ENCODE measurements at places on chromosomes 11 and 22. TPM values are rescaled to one million over a fixed set of nuclear protein-coding genes. Genes with fewer than 3 reads are reported as not detected.

OR51I1 gene
- total RNA-seq, result not detected

POU2F3 gene
- total RNA-seq, result not detected

C22orf15 gene
- total RNA-seq, result 0.30 TPM

CREB3L1 gene
- total RNA-seq, result not detected

CDC42EP2 gene
- 0.91 TPM for total RNA-seq

DNA sequence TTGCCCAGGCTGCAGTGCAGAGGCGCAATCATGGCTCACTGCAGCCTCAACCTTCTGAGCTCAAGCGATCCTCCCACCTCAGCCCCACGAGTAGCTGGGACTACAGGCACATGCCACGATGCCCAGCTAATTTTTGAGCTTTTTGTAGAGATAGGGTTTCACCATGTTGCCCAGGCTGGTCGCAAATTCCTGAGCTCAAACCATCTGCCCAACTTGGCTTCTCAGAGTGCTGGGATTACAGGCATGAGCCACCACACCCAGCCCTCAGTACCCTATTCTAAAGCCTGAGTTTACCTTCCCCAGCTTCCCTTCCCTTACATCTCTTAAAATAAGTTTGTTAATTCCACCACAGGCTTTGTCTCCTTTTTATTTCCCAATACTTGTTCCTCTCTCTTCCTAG is 59.1 kb downstream of the AMBRA1 start:
- DNase-seq, result no peak

- no peak for DNase-seq
Observed at GRCh38 chr11:131666006-131666405, 295.6 kb downstream of the NTM start.

DNA sequence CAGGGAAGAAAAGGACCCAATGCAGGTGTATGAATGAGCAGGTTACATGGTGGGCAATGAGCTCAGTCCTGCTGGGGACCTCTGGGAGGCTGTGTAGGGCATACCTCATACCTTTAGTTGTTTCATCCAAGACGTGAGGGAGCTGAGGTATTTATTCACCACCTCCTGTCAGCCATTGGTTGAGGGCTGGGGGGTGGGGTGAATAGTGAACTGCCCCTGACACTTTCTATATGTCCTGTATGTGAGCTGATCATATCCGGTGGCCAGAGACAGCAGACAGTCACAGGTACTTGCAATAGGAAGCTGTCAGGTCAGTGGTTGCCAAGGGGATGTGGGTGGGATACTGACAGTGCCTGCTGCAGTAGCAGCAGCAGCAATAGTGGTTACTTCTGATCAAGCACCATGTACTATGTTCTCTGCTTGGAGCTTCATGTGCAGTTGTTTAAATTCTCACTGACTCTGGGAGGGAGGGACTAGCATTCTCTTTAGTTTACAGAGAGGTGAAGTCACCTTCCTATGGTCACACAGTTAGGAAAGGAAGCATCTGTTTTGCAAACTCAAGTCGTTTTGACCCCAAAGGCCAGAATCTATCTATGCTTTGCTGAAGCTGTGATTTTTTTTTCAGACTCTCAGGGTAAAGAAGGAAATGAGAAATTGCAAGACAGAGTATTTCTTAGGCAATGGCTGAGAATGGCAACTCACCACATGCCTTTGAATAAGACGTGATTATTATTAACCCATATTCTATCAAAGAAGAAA is 54.0 kb downstream of the MIAT start:
- DNase-seq, result no peak

DNA sequence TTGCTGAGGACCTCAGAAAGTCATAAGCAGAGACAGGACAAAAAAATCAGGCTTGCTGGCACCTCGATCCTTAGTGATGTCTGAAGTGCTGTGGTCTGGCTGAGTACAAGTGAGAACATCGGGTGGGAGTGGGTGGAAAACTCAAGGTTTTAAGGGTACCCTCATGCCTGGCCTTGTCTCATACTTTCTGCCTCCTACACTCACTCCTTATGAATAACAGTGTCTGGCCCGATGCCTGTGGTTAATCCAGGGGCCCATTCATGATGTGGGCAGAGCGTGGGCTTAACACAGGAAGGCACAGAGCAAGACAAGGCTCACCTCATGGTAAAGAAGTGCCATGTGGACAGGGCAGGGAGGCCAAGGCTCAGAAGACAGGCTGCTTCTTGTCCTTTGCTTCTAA is 11.0 kb upstream of the UCP3 start:
- peak; percentile 83 for DNase-seq

GRCh38 chr11:121543836-121544380 is 91.1 kb upstream of the SORL1-AS1 start:
- no peak for DNase-seq

DNA sequence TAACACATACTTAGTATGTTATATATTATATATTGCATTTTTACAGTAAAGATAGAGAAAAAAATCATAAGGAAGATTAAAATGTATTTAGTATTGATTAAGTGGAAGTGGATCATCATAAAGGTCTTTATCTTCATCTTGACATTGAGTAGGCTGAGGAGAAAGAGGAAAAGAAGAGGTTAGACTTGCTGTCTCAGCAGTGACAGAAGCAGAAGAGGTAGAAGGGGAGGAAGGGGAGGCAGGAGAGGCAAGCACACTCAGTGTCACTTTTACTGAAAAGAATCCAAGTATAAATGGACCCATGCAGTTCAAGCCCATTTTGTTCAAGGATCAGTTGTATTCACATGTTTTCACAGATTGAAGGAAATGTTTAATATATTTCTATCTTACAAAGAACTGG is 69.7 kb downstream of the GAB2 start:
- DNase-seq, result no peak

DNA sequence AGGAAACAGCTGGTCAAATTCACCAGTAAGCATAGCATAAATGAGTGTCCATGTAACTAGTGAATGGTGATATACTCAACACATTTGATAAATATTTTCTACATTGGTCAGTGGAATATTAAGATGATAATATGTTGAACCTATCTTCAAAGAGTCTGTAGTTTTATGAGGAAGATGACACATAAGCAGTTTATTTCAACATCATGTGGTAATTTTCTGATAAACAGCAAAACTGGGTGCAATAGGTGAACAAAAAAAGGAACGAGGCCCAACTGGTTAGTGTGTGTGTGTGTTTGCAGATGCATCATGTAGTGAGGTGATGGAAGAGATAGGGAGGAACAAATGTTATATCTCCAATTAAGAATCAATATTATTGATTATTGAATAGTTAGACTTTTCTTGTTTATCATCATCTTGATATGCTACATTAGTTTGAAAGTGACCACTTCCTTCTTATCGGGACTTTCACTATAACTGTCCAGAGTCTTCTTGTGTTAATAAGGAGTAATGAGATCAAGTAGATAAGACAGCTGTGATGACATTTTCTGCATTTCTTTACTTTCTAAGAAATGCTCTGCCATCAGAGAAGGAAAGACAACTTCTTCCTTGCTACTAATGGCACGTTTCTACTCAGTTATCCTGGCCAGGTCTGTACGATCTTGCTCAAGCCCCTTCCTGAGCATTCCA is 270.7 kb downstream of the ETS1 start:
- DNase-seq, result no peak

DNA sequence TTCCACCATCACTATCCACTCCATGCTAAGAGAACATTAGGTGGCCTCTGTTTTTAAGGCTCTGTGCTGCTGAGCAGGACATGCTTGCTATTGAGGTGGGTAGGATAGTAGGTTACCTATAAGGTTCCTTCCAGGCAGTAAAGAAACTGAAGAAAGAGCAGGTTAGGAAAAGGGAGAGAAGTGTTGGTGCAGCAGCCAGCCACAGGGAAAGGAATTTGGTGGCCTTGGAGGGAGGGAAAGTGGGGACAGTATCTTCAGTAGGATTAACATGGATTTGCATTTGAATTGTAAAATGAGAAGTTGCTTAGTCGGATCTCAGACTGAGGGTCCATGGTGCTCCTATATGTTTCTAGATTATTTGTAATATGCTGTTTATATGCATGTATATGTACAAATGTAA is 49.2 kb upstream of the OLFML1 start:
- DNase-seq, result no peak

GRCh38 chr22:49724030-49724892 is 103.4 kb downstream of the BRD1 start:
- DNase-seq, result peak; percentile 38

- no peak for DNase-seq
Observed at GRCh38 chr22:21446827-21447690, 20.1 kb upstream of the TMEM191C start.

GRCh38 chr11:46559815-46560214 is 34.0 kb downstream of the AMBRA1 start:
- no peak for DNase-seq

- no peak for DNase-seq
Observed at GRCh38 chr22:42418811-42419242, 13.4 kb downstream of the NFAM1 start.

DNA sequence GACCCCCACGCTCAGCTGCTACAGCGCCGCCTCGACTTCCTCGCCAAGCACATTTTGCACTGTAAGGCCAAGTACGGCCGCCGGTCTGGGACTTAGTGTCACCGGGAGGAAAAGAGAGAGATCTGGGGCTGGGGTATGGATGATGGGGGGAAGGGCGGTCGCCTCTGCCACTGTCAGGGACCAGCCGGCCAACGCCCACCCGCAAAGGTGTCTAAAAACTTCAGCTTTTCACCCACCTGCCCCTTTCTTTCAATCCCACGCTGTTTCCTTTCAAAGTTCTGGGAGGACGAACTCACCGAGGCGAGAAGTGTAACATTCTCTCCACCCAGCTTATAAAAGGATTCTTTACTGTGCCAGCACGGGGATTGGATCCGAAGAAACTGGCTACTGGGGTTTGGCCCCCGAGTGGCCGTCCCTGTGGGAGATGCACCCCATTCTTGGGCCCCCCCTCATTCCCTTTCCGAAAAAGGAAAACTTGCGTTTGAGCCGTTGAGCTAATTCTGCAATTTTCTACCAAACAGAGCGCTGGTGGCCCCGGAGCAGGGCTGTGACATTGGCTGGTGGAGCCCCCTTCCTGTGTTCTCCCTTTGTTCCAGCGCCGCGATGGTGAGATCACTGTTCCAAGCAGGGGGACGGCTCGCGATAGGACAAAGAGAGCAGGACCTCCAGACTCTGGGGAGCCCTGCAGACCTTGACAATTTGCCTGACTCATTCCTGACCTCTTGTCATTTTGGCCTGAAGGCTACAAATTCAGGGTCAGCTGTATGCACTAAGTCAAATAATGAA is 1.8 kb downstream of the FJX1 start:
- peak; percentile 12 for DNase-seq

DNA sequence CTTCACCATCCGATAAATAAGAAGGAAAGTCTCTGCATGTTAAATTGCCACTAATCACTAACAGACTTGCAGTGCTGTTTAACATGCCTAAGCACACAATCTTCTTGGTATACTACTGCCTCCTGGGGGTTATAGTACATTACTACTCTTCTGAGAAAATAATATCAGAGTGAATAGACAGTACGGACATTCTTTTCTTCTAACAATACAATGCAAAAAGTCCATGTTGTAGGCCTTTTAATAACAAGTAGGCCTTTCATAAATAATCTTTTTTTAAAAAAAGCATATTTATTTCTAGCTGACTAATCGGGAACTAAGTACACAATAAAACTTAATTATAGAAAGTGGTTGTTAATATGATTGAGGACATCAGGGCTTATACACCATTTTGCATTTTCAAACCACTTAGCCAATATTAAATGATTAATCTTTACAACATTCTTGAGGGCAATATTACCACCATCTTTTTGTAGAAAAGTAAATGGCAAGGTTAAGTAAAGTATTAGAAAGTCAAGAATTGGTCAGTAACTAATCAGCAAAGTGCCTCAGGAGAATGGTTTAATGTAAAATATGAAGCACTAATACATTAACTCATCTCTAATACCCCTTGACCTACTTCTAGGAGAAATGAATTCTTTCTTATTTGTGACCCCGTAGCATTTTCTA is 84.7 kb downstream of the TTC28 start:
- no peak for DNase-seq

DNA sequence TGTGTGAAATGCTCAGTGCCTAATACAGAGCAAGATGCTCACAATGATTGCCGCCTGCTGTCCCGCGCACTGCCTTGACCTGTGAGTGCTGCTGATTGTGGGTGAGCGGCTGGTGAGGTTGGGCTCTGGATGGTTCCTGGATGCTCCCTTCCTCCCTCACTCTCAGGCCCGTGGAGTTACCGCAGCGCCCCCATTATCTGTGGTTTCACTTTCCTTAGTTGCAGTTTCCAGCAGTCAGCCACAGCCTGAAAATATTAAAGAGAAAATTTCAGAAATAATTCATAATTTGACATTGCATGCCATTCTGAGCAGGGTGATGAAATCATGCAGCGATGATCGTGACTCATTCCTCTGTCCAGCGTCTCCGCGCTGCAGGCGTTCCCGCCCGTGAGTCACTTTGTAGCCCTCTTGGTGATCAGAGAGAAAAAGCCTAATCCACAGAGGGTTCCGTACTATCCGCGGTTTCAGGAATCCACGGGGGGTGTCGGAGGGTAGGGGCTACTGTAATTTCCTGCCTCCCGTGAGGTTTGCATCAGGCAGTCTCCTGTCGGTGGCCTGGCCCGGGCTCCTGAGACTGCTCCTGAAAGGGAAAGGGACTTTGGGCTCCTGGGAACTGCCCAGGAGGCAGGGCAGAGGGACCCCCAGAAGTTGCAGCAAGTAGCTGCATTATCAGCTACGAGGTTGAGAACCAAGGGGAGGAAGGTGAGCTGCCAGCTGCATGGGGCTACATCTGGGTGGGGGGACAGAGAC is 10.6 kb downstream of the RPL3 start:
- DNase-seq, result no peak

DNA sequence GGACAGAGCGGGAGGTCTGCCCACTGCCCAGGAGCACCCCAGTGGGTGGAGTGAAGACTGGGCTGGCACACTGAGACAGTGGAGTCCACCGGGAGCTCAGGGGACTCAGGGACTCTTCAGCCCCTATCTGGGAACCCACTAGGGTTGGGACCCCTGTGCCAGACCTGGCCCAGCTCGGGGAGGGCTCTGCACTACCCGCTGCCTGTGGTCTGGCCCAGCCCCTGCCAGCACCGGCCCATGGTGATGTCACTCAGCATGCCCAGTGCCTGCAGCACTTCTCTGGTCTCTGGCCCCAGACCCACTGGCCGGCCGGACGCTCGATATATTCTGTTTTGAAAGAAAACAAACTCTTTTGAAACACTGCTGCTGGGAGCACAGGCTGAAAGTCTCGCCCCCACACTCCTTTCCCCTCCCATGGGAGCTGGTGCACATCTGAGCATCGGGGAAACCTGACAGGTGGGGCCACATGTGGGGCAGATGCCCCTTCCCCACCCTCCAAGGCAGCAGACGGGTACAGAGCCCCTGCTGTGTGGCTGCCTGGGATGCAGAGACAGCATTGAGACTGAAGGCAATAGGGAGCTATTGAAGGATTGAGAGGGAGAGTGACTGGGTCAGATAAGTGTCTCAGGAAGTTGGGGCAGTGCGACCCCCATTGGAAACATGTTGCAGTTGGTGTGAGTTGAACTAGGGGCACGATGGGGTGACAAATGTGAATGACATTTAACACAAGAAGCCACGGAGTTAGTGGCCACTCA is 62.9 kb downstream of the MYEOV start:
- no peak for DNase-seq

DNA sequence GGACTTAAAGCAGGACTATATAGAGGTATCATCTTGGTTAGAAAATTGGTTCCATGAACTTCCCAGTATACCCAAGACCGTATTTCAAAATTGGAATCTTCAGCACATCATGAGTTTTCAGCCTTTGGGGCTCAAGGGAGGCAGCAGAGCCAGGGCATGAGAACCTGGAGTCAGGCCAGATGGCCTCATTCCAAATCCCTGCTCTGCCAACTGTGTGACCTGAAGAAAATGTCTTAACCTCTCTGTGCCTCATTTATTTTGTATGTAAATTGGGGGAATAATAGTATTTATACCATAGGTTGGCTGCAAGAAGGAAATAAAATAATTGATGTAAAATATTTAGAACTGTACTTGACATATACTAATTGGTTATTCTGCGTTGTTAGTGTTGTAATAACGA is 987.6 kb downstream of the TBC1D22A start:
- DNase-seq, result no peak
